Activated CD8-positive, alpha-beta memory T cell treated with anti-CD3 and anti-CD28 coated beads for 4 hours (primary cell): ENCODE measurements at places on chromosomes 2 and 18.

DNA sequence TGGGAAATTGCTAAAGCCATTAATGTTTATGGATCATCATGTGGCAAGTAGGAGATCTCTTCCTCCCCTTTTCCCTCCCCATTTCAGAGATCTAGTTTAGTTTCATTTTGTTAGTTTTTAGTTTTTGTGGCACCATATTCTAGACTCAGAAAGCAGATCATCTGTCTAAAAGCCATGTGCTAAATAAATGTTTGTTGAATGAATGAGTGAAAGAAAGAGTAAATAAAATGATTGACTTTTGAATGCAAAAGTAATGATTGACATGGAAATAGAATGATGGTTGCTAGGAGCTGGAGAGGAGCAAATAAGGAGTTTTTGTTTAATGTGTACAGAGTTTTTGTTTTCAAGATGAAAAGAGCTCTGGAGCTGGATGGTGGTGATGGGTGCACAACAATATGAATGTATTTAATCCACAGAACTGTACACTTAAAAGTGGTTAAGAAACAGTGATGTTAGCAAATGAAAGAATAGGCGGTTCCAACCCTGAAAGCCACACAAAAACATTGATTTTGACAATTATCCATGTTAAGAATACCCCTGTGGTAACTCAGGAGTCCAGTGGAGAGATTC lies 23.6 kb downstream of the TMEM178A start:
- DNase-seq = no peak

DNA sequence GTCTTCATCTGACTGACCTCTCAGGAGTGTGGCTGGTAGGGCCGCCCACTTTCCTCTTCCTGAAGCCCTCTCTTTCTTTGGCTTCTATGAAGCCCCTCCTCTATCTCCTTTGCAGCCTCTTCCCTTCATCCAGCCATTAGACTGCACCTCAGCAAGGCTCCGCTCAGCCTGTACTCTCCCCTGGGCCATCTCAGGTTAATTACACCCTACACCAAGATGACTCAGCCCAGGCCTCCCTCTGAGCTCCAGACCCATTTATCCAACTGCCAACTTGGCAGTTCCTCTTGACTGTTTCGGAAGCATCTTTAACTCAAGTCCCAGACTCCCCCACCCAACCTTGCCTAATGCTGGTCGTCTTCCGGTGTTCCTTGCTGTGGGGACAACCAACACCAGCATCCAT lies 5.8 kb upstream of the WNT6 start:
- DNase-seq = no peak

GRCh38 chr2:176848844-176849243 lies 363.8 kb upstream of the HNRNPA3 start:
- DNase-seq = no peak

DNA sequence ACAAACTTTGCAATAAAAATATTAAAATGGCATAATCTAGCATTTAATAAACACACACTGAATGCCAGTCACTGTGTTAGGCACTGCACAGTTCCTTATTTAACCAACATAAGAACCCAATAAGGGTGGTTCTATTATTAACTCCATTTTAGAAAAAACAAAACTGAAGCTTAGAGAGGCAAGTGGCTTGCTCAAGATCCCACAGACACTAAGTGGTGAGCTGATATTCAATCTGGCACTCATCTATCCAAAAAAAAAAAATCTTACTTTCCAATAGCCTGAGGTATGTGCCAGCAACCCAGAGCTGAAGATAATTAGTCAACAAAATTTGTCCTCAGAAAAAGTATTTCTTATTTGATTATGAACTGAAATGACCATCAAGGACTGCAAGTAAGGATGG lies 799 bp downstream of the CYTIP start:
- DNase-seq = no peak

DNA sequence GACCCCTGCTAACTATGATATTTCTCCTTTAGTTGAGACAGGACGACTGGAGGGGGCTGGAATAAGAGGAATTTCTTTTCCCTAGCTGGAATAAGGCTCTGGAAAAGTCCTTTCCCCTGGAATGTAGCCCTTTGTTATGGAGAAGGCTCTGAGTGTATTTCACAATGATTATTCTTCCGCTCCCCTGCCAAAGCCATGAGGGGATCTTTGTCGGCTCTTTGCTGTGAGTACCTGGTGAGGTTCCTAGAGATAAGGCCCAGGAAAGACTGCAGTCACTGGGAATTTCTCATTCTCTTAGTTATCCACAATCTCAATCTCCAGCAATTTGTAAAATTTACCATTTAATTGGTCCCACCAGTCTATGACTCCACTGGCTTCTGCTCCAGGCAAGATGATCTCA lies 340.2 kb upstream of the HNRNPA3 start:
- DNase-seq = no peak

- no peak for DNase-seq
Observed at GRCh38 chr18:37873416-37873815, 307.8 kb upstream of the CELF4 start.

DNA sequence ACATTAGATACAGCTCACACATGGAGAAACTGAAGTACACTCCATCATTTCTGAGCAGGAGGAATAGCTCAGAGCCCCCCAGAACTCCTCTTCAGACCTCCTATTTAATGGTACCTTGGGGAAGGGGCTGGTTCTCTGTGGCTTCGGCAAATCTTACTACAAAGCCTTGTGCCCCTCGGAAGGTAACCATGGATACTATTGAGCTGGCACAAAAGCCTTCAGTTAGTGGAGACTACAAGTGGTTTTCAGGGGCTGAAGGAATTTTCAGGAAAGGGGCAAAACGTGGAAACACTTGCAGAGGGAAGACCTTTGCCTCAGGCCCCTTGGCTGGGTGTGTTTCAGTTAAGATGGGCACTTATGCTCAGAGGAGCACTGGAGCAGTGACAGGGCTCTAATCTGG lies 1.1 kb upstream of the FAM237A start:
- DNase-seq = no peak
